ENCODE measurements at places on chromosomes 5 and 9. TPM values are rescaled to one million over a fixed set of nuclear protein-coding genes. Genes with fewer than 3 reads are reported as not detected.

- H3K36me3 ChIP-seq = no peaks in the 10 kb centered on the region
- peak; percentile 25 for DNase-seq
- peaks cover 6% of the 10 kb centered on the region for H3K27me3 ChIP-seq
- no peaks in the 10 kb centered on the region for H3K4me1 ChIP-seq
- peak overlapping the region; percentile 87 for H3K4me3 ChIP-seq
Measured at GRCh38 chr5:115170134-115170928, 623 bp upstream of the TRIM36 start.

DNA sequence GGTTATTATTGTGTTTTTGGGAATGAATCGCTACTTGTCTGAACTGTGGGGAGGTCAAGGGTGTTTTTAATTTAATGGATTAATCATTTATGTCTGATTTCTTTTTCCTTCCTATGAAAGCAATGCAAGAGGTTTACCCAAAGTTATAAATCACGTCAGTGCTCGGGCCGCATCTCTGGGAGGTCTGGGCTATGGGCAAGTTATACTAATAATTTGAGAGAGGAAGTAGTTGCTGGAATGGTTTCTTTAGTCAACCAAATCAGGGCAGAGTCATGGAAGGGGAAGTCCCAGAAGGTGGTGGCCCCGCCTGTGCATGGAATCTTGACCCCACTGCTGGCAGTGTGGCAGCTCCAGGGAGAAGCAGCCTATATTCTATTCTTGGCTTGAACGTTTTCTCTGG is 180.2 kb downstream of the HSPA4 start:
- H3K27me3 ChIP-seq = no peaks in the 10 kb centered on the region
- no peak overlapping the region for H3K4me3 ChIP-seq
- peak; percentile 18 for DNase-seq
- H3K36me3 ChIP-seq = no peaks in the 10 kb centered on the region
- H3K4me1 ChIP-seq = no peaks in the 10 kb centered on the region
- no peak overlapping the region for H3K27ac ChIP-seq

The ZBED3 gene
- total RNA-seq = 12.4 TPM

The TAF9 gene
- 28.9 TPM for total RNA-seq

All from pancreas (tissue), 10 donors.